Keratinocyte (primary cell): ENCODE measurements at places on chromosomes 4 and X.
A peak's percentile ranks its signal among the peaks of the same experiment; 100 is the strongest.

DNA sequence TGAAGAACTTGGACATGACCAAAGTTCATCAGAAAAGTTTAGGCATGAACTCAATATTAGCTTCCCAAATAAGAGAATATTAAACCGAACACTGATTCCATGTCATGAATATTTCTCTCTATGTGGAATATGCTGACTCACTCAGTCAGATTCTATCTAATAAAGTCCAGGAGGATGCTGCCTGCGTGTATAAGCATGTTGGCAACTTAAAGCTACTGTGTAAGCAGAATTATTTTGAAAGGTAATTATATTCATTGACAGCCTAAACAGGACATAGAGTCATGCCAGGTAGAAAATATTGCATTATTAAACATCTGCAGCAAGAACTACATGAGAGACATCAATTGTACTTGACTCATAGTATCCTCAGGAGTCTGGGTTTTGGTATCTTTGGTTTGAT lies 367.9 kb upstream of the SPOCK3 start:
- DNase-seq: no peak

- no peak for DNase-seq
Measured at GRCh38 chr4:154511981-154512380, 20.4 kb upstream of the DCHS2 start.

DNA sequence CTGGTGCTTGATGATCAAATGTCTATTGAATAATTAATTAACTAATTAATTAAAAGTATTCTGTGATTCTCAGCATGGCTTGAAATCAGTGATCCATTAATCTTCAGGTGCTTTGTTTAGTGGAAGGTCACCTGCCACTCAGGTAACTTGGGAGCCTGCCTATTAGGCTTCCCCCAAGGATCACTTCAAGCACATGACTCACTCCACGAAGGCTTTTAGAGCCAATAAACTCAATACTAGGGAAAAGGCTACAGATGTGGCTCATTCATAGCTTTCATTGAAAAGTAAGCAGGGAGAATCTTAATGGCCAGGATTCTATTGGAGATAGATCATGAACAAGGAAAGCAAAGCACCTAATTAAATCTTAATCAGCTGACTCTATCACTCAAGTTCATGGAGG lies 21.3 kb downstream of the AREG start:
- DNase-seq: no peak

GRCh38 chrX:40094041-40094899 lies 3.5 kb downstream of the BCOR start:
- no peak for DNase-seq

- no peak for DNase-seq
Measured at GRCh38 chrX:133670383-133670782, 255.1 kb upstream of the GPC4 start.

- DNase-seq: no peak
Measured at GRCh38 chr4:98603683-98604521, 54.5 kb downstream of the TSPAN5 start.

DNA sequence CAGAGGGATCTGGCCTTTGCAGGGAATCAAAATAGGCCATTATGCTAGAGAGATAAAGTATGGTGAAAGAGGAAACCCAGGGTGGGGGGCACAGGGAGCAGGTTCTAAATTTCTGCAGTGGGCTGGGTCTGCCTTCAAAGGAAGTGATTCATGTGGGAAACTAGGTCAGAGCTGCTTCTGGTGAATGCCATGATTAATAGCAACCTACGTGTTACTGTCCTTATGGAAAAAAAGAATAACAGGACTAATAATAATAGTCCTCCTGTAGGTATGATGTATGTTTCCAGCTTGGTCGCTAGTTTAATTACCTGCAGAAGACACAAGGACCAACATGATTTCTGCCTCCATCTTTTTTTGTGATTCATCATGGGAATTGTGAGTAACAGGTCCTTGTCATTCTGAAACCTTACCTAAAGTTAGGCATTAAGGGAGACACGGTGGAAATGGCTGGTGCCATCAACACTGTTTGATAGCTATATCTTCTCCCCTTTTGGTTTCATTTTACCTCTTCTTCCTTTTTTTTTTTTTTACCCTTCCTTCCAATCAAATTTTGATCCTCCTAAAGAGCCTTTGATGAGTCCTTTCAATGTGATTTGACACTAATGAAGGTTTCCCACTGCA lies 180.4 kb downstream of the CPEB2 start:
- no peak for DNase-seq

DNA sequence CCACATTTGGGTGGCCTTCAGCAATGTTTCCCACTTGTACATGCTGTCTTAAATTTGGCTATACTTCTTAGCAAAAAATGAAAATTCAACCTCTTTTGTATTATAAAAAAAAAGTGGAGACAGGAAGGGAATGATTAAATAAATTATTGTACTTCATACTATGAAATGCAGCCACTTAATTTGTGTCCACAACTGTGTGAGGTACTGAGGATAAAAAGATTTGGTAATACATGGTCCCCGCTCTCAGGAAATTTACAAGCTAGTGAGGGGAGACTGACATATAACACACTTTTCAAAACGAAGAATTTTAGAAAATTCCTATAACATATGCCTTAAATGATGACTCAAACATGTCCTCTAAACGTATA lies 105.0 kb downstream of the HNRNPD start:
- DNase-seq: no peak

DNA sequence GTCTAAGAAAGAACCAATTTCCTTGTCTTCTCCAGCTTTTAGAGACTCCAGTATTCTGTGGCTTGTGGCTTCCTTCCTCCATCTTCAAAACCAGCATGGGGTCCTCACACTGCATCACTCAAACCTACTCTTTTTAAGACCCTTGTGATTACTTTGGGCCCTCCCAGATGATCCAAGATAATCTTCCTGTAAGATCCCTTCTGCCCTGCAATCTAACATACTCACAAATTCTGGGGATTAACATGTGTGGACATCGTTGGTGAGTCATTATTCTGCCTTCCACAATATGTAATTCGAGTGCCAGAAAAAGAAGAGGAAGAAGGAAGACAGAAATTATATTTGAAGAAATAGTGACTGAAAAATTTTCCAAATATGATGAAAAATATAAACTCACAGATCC lies 47.9 kb downstream of the BEND4 start:
- no peak for DNase-seq

- no peak for DNase-seq
Measured at GRCh38 chr4:118012142-118012541, 22.1 kb upstream of the NDST3 start.

- no peak for DNase-seq
Measured at GRCh38 chrX:54633641-54634040, 103.6 kb downstream of the GNL3L start.

DNA sequence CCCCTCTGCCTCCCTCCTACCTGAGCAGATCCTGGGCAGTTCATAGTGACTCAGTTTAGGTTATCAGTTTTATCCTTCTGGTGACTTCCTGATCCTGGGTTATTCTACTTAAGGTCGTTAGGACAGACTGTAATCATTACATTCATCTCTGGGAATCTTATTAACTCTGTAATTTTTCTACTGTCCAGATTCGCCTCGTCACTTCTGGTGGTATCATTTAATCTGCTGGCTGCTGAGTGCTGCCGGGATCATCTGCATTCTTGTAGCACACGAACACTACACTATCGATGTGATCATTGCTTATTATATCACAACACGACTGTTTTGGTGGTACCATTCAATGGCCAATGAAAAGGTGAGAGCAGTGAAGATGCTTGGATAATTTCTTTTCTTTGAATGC lies 23.0 kb upstream of the CYP2U1 start:
- no peak for DNase-seq

- DNase-seq: no peak
Measured at GRCh38 chrX:45191820-45192409, 8.8 kb downstream of the DIPK2B start.

GRCh38 chr4:78185117-78185516 lies 128.0 kb downstream of the FRAS1 start:
- DNase-seq: no peak

DNA sequence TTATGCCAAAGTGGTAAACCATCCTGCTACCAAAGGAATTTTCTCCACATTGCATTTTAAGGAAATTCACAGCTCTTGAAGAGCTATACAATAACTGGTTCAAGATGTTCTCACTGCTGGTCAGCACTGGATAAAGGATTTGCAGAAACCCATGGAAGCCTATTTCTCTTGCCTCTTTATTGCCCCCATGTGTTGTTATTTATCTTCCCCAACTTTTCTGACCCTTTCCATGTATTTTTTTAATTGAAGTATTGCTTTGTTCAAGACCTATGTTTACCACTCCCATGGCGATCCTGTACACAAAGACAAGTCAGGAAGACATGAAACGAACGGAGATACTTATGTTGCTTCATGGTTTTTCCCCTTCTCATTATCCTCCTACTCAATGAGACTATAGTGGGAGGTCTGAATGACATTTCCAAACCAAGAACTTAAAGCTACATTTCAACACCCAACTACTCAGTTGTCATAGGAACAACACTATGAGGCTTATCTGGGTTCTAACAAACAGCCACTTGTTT lies 566.4 kb upstream of the DIPK2B start:
- DNase-seq: no peak

- no peak for DNase-seq
Measured at GRCh38 chr4:162356181-162356580, 192.4 kb upstream of the FSTL5 start.

- no peak for DNase-seq
Measured at GRCh38 chr4:154727540-154727939, 16.3 kb upstream of the LRAT start.

DNA sequence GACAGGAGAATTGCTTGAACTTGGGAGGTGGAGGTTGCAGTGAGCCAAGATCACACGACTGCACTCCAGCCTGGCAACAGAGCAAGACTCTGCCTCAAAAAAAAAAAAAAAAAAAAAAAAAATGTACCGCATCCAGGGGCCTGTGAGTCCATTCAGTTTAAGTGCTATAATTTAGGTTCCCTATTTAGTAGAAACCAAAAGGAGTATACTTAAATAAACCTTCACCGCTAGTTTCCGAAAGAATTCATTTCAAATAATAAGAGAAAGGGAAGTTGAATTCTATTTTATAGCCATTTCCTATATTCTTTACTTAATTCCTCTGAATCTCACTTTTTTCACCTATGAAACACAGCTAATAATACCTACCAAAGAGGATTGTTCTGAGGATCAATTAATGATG lies 20.8 kb upstream of the LRBA start:
- no peak for DNase-seq

DNA sequence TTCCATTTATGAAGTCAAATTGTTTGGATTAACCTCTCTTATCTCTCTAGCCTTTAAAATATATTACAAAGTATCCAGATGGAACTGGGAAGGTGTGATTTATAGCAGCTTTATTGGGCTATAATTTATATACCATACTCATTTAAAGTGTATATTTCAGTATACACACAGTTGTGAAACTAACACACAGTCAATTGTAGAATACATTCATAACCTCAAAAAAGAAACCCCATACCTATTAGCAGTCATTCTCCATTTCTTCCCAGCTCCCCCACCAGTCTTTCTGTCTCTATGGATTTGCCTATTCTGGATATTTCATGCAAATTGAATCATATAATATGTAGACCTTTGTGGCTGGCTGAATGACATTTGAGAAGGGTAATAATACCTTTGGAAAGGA lies 7.6 kb upstream of the NAP1L5 start:
- no peak for DNase-seq

DNA sequence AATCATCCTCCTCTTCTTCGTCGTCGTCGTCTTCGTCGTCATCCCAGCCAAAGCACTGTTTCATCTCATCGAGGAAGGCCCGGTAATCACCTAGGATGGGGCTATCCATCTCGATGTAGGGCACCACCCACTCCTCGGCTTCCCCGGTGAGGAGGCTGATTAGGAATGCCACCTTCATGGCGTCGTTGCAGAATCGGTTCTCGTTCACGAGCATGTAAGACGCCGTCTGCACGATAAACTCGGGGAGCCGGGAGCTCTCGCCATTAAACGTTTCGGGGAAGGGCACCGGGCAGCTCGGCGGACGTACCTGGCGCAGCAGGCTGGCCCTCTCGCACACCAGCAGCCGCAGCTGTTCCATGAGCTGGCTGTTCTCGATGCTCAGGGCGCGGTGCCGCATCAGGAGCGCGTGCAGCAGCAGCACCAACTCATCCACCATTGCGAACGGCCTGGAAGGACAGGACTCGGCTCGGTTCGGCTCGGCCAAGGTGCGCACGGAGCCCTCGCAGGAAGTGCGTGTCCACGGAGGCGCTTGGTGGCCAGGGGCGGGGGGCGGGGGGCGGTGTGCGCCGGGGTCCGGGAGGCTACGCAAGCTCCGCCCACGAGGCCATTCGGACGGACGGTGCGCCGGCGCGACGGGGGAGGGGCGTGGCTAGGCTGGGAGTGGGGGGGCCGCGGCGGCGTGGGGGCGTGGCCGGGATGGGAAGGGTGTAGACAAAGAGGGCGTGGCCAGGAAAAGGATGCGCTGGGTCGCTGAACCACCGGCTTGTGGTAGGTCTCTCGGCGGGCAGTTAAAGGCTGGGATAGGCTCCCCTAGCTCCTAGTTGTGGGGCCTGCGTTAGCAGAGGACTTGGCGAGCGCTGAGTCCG lies at the start of gene LDOC1:
Gene LDOC1 (minus strand): TSS at position 544 of the 866 bp plus-strand sequence. CDS start 108 bp downstream, at position 436.
- peak; percentile 9 for DNase-seq

- DNase-seq: no peak
Measured at GRCh38 chr4:183837222-183837621, 67.9 kb upstream of the STOX2 start.

DNA sequence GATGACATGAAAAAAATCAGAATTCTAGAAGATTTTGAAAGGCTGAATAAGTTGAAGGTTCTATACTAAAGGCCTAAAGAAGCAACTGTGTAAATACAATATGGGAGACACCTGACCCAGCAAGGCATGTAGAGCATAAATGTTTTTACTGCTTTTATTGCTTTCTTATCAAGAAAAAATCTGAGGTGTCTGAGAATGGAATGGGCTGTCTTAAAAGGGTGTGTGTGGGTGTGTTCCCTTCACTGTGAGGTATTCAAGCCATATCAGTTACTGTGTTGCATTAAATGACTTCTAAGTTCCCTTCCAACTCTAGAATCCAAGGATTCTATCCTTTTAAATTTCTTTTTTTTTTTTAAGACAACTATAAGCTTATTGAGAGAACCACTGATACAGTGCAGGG lies 15.7 kb downstream of the ATP8A1 start:
- no peak for DNase-seq

- no peak for DNase-seq
Measured at GRCh38 chr4:32112891-32113290, 1392.7 kb downstream of the PCDH7 start.

- no peak for DNase-seq
Measured at GRCh38 chrX:7637066-7637465, 205.9 kb upstream of the VCX start.

DNA sequence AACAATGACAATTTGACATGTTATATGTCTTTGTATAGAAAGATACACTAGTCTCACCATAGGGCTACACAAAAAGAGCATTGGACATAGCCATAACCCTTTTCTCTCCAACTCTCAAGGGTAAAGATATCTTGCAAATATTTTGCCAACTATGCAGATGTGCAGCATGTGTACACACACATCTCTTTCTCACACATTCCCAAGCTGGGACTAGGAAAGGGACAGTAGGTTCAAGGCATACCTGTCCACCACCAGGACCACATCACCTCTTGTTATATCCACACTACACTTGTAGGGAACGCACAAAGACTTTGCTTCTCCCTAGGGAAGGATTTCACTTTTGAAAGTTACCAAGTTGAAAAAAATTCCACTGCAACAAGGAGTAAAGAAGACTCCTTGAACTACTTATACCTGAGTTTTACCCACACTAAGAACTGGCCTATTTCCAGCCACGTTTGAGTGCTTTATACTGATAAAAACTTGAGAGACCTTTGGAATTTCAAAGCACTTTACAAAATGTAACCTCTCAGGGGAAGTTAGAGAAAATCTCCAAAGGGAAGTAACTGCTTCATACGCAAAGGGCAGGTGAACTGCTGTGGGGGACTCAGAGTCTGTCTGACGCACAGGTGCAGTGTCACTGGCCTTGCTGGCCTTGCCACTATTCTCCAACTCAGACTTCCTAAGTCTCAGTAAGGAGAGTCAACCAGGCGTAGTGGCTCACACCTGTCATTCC lies 36.9 kb downstream of the NR3C2 start:
- no peak for DNase-seq
